Spinal cord (tissue), 10 donors: ENCODE measurements at places on chromosomes 5 and 9. TPM values are rescaled to one million over a fixed set of nuclear protein-coding genes. Genes with fewer than 3 reads are reported as not detected.

DNA sequence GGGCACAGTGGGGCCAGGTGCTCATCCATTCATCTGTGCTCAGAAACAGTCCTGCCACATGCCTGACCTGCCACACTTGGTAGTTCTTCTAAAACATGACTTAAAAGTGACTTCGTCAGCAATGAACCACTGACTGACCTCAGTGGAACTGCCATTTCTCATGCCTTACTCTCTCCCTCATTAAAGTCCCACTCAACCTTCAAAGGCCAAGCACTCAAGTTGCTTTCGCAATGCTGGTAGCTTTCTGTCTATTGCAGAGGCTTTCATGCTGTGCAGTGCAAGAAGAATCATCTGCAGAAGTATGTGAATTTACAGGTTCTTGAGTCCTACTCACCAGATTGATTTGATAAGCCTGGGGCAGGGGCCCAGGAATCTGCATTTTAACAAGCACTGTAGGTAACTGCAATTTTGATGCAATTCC, 23.9 kb downstream of the B4GALT1 start:
- DNase-seq = no peak

GRCh38 chr5:148403344-148403743, 19.6 kb downstream of the FBXO38 start:
- no peak for DNase-seq

GRCh38 chr9:100287186-100287585, 65.6 kb downstream of the TEX10 start:
- DNase-seq = no peak

DNA sequence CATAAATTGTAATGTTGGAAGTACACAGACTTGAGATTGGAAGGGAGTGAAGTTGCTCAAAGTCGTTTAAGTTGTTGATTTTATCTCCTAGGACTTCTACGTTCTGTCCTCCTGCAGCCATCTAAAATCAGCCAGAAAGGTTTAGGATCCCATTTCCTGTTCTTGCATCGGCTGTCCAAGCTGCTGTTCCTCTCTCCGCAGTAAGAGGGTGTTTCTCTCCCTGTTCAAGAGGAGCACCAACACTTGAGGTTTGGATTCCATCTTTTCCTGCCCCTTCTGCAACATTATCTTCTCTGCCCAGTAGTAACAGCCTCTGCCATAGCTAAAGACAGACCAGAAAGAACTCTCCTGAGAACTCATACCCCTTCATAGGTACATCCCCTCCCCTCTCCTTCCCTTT, 373.4 kb downstream of the GADD45G start:
- no peak for DNase-seq

GRCh38 chr9:104775574-104775936, 11.6 kb downstream of the NIPSNAP3B start:
- no peak for DNase-seq

- DNase-seq = no peak
Observed at GRCh38 chr5:53575831-53576230, 15.4 kb downstream of the NDUFS4 start.

GRCh38 chr5:90602681-90603080, 44.1 kb downstream of the ADGRV1 start:
- DNase-seq = no peak

DNA sequence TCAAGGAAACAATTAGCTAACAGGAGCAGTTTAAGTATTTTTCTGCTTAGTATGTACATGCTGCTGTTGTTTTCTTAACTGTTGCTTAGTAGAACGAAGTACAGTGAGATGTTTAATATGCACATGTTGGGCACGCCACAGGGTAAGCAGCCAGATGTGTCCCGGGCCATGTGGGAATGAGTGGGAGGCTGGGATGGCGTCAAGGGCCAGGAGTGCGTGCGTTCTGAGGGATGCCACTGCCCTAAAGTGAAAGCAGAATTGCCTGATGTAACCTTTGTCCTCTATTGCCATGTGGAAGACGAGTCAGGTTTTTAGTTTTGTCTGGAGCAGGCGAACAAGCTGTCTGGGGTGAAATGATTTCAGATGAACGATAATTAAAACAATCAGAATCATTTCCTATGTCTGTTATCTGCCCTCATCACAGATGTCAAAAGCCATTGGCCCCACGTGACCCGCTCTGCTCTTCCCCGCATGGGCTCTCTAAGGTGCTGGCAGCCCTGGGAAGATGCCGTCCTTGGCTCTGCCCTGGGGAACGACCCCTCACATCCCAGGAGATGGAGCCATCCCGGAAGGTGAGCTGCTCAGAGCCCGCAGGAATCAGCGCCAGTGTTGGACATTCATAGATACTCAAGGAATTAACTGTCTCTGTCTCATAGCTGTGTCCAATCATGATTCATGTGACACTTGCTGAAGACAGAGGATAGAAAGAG, 356.6 kb upstream of the IRX4 start:
- DNase-seq = no peak

- DNase-seq = no peak
Observed at GRCh38 chr9:116059466-116059865, 94.1 kb upstream of the PAPPA start.

DNA sequence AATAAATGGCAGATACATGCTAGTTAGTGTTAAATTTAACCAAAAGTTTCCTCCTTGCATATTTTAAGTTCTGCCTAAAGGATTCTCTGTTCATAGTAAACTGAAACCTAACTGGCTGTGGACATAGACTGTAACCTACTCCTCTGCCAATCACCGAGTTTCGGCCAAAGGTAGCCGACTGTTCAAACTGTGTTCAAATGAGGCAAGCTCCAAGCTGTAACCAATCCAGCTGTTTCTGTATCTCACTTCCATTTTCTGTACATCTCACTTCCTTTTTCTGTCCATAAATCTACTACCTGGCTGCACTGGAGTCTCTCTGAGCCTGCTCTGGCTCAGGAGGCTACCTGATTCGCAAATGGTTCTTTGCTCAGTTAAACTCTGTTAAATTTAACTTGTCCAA, 44.1 kb downstream of the KCNV2 start:
- no peak for DNase-seq

- no peak for DNase-seq
Observed at GRCh38 chr9:99160173-99160572, 55.3 kb downstream of the TGFBR1 start.

GRCh38 chr9:16252616-16253015, 617.9 kb downstream of the BNC2 start:
- DNase-seq = no peak

DNA sequence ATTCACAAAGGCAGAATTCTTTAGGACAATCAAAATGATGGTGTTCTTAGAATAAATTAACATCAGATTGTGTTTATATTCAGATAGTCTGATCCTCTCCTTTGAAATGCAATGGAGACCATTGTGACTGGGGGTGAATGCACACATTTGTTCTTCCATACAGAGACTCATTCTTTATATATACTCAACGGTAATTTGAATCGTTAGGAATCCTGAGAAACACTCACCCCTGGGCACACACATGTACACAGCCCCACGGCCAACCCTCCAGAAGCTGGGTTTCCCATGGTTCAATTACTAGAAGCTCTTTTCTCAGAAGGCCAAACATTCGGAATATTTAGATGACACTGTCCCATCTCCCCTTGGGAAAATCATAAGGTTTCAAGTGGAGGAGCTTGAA, 57.5 kb upstream of the EPB41L4B start:
- DNase-seq = peak; percentile 14

DNA sequence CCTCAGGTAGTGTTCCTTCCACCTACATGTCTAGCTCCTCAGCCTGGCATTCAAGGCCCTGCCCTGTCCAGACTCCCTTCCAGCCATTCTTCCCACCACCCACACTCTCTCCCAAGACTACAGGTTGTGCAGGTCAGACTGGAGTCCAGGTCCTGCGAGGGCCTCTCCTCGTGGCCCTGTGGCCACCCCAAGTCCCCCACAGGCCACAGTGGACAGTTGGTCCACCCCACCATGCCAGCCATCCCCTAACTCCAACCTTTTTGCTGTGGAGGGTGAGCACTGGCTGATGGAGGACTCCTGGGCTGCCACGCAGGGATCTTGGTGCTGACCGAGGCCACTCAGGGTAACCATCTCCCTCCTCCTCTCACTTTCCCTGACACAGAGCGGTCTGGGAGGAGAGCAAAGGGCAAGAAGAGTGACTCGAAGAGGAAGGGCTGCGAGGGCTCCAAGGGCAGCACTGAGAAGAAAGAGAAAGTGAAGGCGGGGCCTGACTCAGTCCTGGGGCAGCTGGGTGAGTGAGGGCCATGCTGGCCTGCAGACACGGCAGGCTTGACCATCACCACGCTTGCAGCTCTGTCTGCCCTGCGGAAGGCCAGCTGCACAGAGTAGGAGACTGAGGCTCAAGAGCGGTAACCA, 51.0 kb downstream of the JADE2 start:
- DNase-seq = no peak

- no peak for DNase-seq
Observed at GRCh38 chr5:3609120-3609681, 13.6 kb downstream of the IRX1 start.

GRCh38 chr9:87855061-87855460, 27.6 kb upstream of the SPATA31E1 start:
- no peak for DNase-seq

GRCh38 chr9:14312719-14313377, 1.1 kb downstream of the NFIB start:
- DNase-seq = no peak

GRCh38 chr9:71079451-71079850, 42.0 kb downstream of the TRPM3 start:
- no peak for DNase-seq

DNA sequence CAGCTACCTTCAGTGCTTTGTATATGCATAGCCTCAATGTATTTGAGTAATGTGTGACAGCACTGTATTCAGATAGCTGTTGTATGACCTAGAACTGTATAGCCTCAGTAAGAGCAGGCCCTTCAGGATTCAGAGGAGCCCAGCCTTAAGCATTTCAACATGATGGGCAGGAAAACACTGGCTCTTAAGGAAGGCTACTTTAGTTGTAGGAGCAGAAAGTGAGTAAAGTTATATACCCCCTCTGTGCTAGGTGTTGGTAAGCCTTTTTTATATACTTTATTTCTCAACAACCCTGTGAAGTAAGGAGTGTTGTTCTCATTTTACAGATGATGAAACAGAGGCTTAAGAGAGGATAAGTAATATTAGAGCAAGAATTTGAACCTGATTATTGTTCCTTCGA, 1.5 kb upstream of the GPR21 start:
- DNase-seq = no peak

GRCh38 chr9:120474591-120475243, 105.2 kb downstream of the CDK5RAP2 start:
- no peak for DNase-seq

DNA sequence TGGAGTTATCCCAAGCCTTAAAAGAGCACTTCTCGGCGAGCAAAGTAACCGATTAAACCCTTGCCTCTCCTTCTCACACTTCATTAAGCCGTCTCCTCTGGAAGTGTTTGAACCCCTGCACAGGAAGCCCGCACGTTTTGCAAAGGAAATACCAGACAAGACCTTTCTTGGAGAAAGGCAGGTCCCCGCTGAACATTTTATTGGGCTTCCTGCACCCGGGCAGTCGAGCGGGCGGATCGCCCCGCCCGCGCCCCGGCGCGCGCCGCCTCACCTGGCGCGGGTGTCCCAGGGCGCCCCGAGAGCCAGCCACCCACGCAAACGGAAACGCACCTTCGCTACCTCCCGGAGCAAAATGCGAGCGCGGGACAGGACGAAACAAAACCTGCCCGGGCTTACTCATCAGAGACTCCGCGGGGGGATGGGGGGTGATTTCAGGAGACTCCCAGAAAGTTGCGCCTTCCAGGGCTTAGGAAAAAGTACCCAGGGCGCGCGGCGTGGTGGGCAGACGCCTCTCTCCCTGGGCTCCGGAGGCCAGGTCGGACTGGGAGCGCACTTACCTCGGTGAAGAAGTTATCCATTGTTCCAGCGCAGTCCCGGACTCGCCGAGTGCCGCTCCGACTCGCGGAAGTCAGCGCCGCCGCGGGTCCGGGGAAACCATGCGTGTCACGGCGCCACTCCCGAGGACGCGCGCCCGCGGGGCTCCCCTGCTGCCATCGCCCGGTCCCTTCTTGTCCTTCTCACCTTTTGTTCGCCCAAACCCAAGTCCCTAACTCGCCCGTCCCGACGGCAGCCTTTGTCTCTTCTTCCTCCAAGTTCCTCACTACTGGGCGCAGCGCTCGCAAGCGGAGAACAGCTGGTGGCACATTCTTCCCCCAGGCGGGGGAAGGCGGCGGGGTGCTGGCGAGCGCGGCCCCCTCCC, 598 bp downstream of the MYO10 start:
- no peak for DNase-seq

Gene C1QTNF3
- 52.4 TPM for total RNA-seq

Gene GFI1B
- total RNA-seq = 1.1 TPM

Gene STPG3
- not detected for total RNA-seq

Gene LYRM7
- 30.5 TPM for total RNA-seq

Gene DDX4
- 0.10 TPM for total RNA-seq

Gene TLX3
- total RNA-seq = 0.50 TPM

Gene CTNNAL1
- 84.8 TPM for total RNA-seq

Gene SOX30
- total RNA-seq = 0.22 TPM

Gene MOB3B
- total RNA-seq = 11.8 TPM

Gene EHMT1
- total RNA-seq = 35.8 TPM

Gene FOXD4L5
- total RNA-seq = 0.22 TPM
